ELR (cell line): ENCODE measurements at places on chromosomes 7 and 10.
A peak's percentile ranks its signal among the peaks of the same experiment; 100 is the strongest.

DNA sequence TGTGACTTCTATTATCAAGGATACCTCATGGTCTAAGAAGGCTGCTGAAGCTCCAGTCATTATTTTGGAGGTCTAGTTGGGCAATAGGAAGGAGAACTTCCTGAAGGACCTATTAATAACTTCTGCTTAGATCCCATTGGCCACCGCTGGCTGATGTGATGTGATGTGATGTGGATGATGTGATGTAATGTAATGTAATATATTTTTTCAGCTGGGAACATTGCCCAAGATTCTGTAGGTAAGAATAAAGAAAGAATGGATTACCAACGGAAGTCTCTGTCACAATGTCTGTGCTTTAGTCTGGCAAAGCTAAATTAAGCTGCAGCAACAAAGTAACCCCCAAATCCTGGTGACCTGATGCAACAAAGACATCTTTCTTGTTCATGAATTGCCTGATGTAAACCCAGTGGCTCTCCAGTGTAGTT lies 233.7 kb downstream of the PTEN start:
- DNase-seq, result no peak

DNA sequence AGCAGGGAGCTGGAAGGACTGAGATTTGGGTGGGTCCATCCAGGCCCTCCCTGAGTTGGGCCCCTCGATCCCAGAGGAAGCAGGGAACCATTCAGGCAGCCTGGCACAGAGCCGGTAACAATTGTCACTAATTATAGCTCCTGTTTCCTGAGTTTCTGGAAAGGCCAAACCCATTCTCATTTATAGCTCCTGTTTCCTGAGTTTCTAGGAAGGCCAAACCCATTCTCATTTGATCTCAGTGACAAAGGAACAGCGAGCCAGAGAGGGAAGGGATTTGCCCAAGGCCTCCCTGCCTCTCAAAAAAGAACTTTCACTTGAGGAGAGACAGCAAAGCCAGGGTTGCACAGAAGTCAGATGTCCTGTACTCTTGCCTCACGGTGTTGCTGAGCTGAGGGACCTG lies 521.9 kb downstream of the TYW1 start:
- DNase-seq, result no peak

DNA sequence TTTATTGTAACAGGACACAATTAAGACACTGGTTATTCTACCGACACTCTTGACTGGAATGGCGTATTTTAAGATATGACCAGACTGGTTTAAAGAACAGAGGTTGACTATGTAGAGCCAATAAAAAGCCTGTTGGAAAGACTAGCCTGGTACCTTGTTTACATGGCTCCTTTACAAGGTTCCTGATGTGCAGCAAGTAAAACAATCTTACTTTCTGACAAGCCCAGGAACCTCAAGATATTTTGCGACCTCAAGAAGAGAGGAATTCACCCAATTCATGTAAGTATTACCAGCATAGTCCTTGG lies 14.1 kb downstream of the LARP4B start:
- no peak for DNase-seq

GRCh38 chr10:80530251-80530650 lies 7.5 kb upstream of the SH2D4B start:
- peak; percentile 55 for DNase-seq

DNA sequence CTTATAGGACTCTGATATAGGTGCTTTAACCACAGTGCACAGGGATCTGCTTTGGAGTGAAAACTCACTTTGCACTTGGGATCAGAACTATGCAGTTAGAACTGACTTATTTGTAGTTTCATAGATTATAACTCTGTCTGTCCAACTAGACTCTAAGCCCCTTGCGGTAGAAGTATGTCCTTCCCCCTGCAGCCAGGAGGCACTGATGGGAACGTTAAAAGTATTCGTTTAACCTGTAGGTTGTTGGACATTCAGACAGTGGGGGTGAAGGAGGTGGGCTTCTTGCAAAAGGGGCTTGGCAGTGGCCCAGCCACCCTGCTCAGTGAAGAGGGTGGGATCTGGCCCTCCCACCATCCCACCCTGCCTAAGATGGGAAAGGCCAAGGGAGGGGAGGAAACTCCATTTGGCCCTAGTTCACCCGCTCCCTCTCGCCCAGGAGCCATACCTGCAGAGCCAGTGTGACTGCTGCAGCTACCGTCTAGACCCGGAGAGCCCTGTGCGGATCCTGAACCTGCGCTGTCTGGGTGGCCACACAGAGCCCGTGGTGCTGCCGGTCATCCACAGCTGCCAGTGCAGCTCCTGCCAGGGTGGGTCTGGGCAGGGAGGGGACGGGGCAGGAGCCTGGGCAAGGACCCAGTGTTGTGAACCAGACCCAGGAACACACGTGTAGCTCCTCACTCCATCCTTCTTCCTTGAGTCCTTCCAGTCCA lies 5.7 kb upstream of the ZNF862 start:
- no peak for DNase-seq

- no peak for DNase-seq
Measured at GRCh38 chr7:135669774-135670173, 7.5 kb downstream of the STMP1 start.

DNA sequence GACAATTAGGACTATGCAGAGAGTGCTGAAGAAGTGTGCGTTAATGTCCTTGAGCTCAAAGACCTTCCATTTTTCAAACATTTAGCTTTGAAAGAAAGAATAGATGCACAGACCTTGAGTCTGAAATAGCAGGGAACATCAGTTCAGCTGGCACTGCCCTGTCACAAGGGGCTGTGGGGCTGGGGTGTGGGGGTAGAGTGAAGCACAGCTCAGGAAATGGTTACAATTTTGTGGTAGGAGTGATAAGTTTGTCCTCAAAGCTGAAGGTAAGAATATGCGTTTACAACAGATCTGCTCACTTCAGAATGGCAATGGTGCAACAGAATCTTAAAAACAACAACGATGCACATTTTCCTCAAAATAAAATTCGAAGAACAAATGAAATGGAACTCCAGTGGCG lies 33.6 kb downstream of the SMKR1 start:
- no peak for DNase-seq

DNA sequence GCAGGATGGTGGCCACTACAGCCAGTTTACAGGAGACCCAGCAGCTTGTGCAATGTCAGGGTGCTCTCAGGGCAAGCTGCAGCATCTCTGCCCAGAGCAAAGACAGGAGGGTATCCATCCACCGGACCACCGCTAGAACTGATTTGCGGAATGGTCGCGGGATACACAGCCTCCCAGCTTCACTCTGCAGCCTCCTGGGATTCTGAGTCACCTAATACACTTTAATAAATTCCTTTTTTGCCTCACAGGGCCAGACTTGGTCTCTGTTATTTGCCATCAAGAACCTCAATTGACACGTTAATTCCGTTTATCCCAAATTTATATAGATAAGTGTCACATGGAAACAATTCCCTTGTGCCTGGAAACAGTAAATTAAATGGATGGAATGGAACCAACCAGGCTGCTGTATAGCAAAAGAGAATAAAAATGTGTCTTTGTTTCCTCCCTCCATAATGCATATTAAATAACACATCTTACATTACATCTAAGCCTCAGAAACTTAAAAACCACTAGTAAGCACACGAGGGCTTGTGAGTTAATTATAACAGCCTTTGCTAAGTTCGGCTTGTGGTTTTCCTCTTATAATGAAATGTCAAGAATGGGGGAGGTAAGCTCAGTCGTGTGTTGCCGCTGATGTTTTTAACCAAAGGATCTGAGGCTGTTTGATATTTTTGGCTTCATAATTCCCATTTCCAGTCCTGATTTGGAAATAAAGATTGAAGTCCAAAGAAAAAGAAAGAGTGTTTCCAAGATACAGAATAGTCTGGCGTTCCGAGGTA lies 52.1 kb downstream of the ADRB1 start:
- no peak for DNase-seq

DNA sequence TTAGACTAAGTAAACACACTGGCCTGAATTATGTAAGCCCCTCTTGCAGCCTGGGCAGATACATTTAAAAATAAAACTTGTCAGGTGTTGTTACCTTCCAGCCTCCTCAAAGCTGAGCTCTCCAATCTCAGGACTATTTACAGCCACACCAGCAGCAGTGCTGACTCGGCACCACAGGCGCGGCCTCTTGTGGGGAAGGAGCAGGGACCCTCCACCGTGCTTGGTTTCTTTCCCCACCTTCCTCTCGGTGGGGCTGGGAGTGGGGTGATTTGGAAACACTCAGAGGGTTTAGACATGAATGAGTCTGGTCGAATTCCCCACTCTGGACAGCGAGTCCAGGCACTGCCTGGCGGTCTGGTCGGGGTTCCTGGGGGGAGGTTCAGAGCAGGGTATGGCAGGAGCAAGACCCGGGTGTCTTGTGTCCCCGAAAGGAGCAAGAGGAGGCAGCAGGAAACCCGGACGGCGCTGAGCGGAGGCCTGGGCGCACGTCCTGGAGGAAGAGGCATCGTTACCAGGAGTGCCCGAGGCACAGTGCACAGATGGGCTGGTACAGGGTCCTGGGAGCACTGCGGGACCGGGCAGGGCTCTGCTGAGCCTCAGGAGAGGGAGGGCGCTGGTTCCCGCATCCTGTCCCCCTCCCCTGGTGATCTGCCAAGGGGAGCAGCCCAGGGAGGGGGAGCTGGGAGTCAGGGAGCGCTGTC lies 29.2 kb upstream of the CFAP46 start:
- DNase-seq, result no peak
